ENCODE measurements at places on chromosomes 4 and X. TPM values are rescaled to one million over a fixed set of nuclear protein-coding genes. Genes with fewer than 3 reads are reported as not detected.
A peak's percentile ranks its signal among the peaks of the same experiment; 100 is the strongest.

The RAB39B gene
- total RNA-seq: 2.5 TPM

- no peak overlapping the region for H3K27ac ChIP-seq
- no peak overlapping the region for H3K4me3 ChIP-seq
- no peak for DNase-seq
- no peaks in the 10 kb centered on the region for H3K4me1 ChIP-seq
Observed at GRCh38 chrX:10496345-10496965, 123.9 kb downstream of the MID1 start.

The HPSE gene
- 0.82 TPM for total RNA-seq

DNA sequence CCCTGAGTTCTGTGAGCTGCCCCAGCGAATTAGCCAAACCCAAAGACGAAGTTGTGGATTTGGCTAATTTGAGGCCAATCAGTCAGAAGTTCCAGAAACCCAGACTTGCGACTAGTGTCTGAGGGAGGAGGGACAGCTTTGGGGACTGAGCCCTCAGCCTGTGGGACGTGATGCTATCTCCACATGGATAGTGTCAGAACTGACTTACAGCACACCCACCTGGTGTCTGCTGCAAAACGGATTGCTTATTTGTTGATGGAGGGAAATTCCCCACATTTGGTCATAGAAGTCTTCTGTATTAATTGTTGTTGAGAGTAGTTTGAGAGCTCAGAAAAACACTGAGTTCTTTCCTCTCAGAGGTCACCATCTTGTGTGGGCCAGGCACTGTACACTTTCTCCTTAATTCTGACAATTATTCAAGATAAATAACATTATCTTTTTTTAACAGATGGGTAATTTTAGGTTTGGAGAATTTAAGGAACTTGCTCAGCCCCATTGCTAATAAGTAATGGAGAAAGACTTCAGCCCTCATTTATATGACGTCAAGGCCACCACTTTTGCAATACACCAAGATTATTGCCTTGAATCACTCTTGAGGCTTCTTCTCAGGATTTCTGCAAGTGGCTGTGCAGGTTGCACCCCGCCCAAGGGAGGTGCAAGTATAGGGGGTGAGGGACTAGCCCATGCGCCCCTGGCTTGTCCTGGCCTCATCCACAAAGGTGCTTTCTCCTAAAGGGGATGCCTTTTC, 16.7 kb downstream of the CLRN2 start:
- no peaks in the 10 kb centered on the region for H3K27me3 ChIP-seq
- no peak overlapping the region for H3K4me3 ChIP-seq
- no peak overlapping the region for H3K27ac ChIP-seq
- H3K4me1 ChIP-seq: no peaks in the 10 kb centered on the region
- DNase-seq: no peak
- H3K36me3 ChIP-seq: no peaks in the 10 kb centered on the region

DNA sequence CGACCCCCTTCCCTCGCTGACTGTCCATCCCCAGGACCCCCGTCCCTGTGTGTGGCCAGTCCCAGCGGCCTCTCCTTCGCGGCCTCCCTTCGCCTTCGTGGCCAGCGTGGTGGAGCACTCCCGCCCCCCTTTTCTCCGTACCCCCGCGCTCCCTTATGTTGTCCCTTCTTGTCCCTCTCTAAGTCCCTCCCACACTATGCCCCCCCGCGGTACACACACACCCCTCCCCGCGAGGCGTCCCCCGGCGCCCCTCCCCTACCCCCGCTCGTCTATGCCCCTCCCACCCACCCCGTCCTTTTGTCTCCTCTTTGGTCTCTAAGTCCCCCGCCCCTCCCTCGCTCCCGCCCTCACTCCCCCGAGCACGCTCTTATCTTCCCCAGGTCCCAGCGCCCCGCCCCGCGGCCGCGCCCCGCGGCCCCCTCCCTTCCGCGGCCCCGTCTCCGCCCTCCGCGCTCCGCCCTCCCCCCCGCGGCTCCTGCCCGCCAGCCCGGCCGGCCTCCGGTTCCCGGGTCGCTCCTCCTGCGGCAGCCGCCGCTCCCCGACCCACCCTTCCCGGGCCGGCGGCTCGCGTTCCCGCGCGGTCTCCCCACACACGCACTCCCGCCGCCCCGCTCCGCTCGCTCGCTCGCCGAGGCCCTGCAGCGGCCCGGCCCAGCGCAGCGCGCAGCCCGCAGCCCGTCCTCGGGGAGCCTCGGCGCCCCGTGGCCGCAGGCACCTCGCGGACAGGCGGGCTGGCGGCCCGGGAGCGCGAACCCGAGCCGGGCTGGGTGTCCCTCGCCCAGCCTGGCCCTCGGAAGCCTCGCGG, 26.3 kb downstream of the UTP14A start:
- H3K36me3 ChIP-seq: no peaks in the 10 kb centered on the region
- H3K4me3 ChIP-seq: peak overlapping the region; percentile 50
- H3K27me3 ChIP-seq: no peaks in the 10 kb centered on the region
- no peaks in the 10 kb centered on the region for H3K4me1 ChIP-seq
- peak; percentile 86 for DNase-seq

The IBSP gene
- total RNA-seq: not detected

GRCh38 chr4:127778102-127778501, 4.0 kb upstream of the HSPA4L start:
- no peaks in the 10 kb centered on the region for H3K36me3 ChIP-seq
- no peak overlapping the region for H3K27ac ChIP-seq
- DNase-seq: no peak
- no peaks in the 10 kb centered on the region for H3K27me3 ChIP-seq

The ANOS1 gene
- 23.6 TPM for total RNA-seq

DNA sequence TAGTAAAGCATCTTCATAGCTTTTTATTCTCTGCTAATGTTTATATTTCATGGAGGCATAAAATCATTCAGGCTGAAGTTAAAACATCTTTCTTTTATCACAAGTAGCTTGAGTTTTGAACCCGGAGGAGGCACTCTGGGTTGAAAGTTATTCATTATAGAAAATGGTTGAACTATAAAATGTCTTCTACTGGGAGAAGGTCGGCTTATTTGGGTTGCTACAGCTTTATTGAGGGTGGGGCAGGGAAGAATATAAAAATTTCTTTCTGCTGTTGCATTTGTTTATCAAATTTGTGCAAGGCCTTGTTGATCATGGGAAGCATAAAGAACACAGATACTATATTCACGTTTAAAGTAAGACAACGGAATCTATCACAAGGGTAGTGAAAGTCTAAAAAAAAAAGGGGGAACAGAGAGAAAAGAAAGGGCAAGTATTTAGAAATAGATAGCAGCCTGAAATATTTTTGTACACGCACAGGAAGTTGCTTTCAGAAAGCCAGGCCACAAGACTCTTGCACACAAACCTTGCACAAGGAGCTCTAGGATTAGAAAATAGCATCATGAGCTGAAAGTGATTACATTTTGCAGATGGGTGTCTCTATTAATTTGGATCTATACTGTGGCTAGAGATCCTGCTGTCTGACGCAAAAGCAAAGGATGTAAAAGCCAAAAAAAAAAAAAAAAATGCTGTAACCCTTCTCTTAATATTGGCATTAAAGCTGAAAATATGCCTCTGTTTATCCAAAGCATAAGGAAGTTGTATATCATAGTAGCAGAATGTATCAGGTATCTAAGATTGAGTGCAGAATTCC, 37.2 kb upstream of the FAM9C start:
- H3K27ac ChIP-seq: no peak overlapping the region
- DNase-seq: no peak
- no peaks in the 10 kb centered on the region for H3K27me3 ChIP-seq

DNA sequence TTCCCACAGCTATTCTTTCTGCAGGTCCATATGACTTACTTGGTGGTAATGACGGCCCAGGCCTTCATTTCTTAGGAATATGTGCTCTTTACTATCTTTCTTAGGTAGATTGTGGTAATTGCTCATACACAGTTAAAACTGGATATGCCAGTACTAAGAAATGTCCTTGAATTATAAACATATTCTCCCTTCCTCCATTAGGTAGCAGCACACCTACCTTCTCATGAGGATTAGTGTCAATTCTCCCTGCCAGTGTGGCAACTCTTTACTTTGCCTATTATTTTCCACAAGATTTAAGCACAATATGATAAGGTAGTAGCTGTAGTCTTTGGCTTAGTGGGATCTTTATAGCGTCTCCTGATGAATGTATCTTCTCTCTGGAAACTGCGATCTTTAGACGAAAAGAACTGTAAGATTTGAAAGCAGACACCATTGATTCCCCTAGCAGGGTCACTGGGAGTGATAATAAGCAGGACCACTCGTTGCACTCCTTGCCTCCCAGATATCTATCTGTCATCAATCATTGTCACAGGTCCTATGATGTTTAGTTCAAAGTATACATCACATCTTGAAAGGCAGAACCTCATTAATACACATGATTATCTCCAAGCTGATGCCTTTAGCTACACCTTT, 1240.7 kb downstream of the C4orf33 start:
- no peak overlapping the region for H3K27ac ChIP-seq
- H3K27me3 ChIP-seq: no peaks in the 10 kb centered on the region
- DNase-seq: no peak
- no peaks in the 10 kb centered on the region for H3K36me3 ChIP-seq
- H3K4me3 ChIP-seq: no peak overlapping the region

The PHKA1 gene
- total RNA-seq: 12.4 TPM

The NPY2R gene
- total RNA-seq: 2.6 TPM

DNA sequence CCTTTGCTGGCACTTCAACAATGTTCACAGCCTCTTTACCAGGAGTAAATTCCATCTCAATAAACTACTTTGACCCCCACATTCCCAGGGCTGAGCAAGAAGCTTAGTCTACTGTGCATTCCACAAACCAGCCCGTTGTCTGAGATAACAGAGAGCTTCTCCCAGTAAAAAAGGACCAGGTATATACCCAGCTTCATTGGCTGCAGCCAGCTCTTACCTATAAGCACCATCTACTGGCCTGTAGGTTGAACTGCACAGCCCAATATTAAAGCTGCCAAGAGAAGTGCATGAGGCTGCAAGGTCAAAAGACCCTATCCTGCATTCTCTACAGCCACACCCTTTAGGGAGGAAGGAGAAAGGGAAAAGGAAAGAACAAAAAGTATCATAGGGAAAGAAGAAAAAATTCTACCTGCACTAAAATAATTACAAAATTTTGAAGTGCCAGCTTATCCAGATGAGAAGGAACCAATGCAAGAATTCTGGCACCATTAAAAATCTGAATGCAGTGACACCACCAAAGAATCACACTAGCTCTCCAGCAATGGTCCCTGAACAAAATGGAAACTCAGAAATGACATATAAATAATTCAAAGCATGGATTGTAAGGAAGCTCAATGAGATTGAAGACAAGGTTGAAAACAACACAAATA, 45.7 kb upstream of the INTU start:
- H3K4me3 ChIP-seq: no peak overlapping the region
- DNase-seq: no peak
- H3K27me3 ChIP-seq: no peaks in the 10 kb centered on the region
- no peak overlapping the region for H3K27ac ChIP-seq

The TMPRSS11E gene
- total RNA-seq: 1.6 TPM

The SPACA5B gene
- not detected for total RNA-seq

DNA sequence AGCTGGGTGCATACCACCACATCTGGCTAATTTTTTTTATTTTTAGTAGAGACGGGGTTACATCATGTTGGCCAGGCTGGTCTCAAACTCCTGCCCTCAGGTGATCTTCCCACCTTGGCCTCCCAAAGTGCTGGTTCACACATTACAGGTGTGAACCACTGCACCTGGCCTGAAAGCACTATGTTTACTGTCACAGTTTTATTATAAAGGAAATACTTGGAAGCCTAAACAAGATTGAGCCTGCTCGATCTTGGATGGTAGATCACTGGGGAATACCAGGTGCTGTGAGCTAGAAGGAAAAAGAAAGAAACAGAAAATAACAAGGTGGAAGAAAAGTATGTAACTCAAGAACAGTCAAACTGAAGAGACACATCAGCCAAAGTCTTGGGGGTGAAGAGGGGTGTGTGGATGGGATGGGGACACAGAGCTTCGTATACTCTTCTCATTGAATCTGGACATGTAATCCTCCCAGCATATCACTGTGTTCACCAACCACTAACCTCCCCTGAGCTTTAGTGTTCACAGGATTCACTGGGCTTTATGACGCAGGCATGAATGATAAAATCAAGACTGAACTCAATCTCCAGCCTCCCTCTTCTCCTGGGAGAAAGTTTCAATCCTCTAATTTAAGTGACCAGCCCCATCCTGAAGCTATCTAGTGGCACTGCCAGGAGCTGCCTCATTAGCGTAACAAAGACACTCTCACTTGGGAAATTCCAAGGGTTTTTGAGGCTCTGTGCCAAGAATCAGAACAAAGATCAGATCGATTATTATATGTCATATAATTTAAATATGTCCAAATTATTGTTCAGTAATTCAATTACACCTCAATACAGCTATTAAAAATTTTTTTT, 40.9 kb downstream of the PDS5A start:
- H3K27me3 ChIP-seq: no peaks in the 10 kb centered on the region
- H3K4me3 ChIP-seq: no peak overlapping the region
- DNase-seq: no peak
- no peaks in the 10 kb centered on the region for H3K36me3 ChIP-seq
- no peaks in the 10 kb centered on the region for H3K4me1 ChIP-seq
- peak overlapping the region; percentile 40 for H3K27ac ChIP-seq

DNA sequence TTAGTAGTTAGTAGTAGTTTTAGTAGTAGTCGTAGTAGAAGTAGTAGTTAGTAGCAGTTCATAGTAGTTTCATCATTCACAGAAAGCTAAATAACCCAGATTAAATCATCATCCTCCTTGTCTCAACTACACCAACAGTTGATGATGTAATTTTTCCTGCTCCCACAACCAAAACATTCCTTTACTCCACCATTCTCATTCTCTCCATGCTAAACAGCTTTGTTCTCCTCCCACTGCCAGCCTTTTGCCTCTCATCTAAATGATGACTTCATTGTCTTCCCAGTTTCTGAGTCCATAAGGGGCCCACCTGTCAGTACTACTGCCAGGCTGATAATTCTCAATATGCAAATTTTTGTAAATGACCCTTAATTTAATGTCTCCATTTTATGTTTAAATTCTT, 68.9 kb downstream of the ARHGAP24 start:
- DNase-seq: no peak
- no peak overlapping the region for H3K4me3 ChIP-seq
- H3K36me3 ChIP-seq: no peaks in the 10 kb centered on the region
- no peaks in the 10 kb centered on the region for H3K27me3 ChIP-seq
- no peak overlapping the region for H3K27ac ChIP-seq

- H3K27ac ChIP-seq: no peak overlapping the region
- H3K27me3 ChIP-seq: no peaks in the 10 kb centered on the region
- no peaks in the 10 kb centered on the region for H3K36me3 ChIP-seq
- no peaks in the 10 kb centered on the region for H3K4me1 ChIP-seq
Observed at GRCh38 chrX:71177327-71177726, 32.7 kb downstream of the NLGN3 start.

DNA sequence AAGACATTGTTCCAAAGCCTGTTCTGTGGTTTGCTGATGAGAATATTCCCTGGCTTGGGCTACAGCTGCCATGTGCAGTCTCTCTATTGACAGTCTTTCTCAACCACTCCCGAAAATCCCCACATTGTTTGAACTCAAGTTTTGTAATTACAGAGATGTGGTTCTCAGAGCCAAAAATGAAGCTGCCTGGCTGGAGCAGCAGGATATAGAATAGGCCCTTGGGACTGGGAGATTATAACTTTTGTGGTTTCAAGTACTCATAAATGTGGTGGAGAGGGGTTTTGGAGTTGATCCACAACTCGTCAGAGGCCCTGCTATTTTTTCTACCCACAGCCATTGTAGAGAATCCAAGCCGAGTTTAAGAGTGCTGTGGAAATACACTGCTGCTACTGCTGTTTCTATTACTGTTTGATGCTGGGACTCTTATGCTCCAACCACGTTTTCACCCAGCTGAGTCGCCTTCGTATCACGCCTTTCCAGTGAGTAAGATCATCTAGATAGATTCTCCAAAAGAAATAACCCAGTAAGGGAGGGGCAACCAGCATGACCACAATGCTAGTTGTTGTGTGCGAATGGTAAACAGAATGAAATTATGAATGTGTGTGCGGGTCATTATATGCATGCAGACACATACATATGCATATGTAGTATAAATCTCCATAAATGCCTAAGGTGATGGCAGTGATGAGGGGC, 57.1 kb upstream of the ATXN3L start:
- H3K4me1 ChIP-seq: no peaks in the 10 kb centered on the region
- peak; percentile 46 for DNase-seq
- no peaks in the 10 kb centered on the region for H3K27me3 ChIP-seq
- H3K27ac ChIP-seq: no peak overlapping the region
